Stimulated activated CD8-positive, alpha-beta memory T cell treated with anti-CD3 and anti-CD28 coated beads, Interleukin-4, amount 100 ng/mL, for 1 hour (primary cell): ENCODE measurements at places on chromosomes 2 and 18.

DNA sequence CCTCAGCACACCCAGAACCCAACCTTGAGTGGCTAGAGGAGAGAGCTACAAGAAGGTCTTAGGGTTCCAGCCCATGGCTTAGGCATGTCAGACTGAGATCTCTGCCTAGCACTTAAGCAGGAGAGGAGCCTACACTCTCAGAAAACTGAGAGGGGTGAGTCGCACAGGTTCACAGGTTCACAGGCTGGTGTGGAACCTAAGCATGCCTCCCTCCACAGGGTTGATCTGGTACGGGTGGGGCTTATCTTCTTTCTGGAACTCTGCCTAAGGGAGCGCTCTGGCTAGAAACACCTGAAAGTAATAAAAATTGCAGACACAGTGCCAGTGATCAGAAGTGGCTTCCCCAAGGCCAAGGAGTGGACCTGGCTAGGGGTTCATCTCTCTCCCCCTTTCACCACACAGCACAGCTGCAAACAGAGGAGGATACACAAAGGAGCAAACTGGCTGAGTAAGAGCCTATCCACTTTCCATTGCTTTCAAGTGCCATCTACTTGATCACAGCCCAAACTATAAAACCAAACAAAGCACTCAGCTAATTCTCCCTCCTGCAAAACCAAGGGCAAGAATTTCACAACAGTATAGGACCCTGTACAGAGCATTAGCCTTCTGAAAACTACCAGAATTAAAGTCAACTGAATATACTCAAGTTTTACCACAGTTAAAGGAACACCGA lies 481.9 kb upstream of the SETBP1 start:
- DNase-seq: no peak

- DNase-seq: no peak
These were observed 52.4 kb downstream of the NRXN1 start for GRCh38 chr2:50979495-50979894.

- DNase-seq: no peak
These were observed 491.8 kb downstream of the KCNJ3 start for GRCh38 chr2:155190342-155190741.

- DNase-seq: no peak
These were observed 221.3 kb downstream of the FHOD3 start for GRCh38 chr18:36518839-36519238.

DNA sequence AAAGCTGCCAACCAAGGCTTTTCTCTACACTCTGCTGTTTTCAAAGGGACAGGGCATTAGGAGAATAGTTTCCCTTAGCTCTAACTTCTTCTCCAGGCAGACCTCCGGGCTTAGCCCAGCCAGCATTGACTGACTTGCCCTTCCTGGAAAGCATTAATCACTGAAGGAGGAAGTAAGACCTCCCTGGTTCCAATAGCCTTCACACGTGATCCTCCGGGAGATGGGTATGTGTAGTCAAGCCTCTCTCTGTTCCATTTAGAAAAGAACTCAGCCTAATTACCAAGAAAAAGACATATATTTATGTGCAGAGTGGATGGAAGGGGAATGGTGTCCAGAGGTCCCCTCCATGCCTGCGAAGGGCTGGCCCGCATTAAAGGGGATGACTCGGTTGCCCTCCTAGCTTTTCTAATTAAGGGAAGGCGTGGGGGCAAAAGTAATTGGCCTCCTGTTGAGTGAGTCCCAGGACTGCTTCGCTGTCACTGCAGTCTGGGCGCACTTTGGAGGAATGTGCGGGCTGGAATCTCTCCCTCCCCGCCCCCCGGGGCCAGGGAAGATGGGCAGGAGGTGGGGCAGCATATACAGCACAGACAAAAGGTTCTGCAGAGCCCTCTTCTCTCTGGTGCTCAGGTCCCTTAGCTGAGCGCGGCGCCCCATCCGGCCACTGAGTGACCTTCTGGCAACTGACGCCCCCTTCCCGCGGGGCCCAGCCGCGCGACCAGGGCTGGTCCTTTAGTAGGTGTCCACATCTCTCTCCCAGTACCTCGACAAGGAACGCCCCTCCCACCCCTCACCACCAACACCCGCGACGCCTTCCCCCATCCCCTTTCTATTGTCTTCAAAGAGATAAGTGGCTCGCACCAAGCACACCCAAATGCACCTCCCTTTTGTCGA lies 686.0 kb downstream of the NRXN1 start:
- DNase-seq: no peak

DNA sequence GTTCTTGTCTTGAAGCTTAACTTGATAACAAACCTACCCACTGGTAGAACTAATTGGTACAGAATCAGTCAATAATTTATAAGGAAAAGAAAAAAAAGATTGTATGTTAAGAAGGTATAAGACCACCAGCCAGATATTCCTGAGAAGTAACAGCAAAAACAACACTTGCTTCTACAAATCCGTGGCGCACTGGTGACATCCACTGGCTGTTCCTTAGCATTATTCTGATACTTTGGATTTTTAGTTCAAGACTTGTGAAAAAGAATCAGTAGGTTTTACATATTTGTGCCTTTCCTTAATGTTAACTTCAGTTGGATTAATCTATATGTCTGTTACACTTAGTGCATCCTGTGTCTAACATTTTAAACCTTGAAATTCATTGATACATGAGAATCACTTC lies 141.8 kb downstream of the GRB14 start:
- no peak for DNase-seq

- DNase-seq: no peak
These were observed 37.9 kb downstream of the LCLAT1 start for GRCh38 chr2:30484995-30485394.

GRCh38 chr2:236501026-236501425 lies 68.6 kb upstream of the ACKR3 start:
- no peak for DNase-seq

DNA sequence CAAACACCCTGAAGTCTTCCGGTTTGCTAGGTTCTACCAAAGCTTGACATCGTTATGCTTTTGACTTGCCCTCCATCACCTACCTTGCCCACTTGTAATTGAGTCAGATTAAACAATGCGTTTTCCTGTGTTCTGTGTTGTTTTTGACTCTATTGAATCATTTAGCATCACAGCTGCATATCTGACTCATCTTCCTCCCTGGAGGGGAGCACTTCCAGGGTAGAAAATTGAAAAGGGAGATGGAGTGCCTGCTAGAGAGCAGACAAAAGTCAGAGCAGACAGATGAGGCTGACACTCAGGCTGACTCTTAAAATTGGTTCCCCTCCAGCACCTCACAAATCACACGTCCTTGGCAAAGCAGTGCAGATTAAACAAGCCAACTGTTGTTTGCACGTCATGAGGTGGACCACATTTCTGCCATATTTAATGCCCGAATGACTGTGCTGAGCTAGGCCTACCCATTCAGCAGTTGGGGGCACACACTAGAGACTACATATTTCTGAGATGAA lies 2.2 kb downstream of the MPP4 start:
- DNase-seq: no peak

DNA sequence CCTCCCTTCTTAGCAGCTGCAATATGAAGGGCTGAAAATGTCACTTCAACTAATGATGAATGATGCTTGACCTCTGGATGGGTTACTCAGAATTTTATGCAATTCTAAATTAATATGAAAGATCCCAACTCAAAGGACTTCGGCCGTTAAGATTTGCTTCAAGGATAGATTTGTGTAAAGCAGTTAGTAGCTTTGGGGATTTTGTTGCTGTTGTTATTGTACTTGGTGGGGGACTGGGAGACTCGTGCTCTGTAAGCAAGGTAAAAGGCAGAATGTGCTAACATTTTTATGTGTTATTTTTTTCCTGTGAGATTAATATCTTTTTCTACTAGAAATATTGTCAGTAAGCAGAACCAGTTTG lies 478.8 kb downstream of the ARHGAP15 start:
- DNase-seq: no peak

- DNase-seq: no peak
These were observed 395.0 kb upstream of the NRP2 start for GRCh38 chr2:205287316-205287715.

GRCh38 chr2:53210538-53210937 lies 557.1 kb upstream of the CHAC2 start:
- no peak for DNase-seq

DNA sequence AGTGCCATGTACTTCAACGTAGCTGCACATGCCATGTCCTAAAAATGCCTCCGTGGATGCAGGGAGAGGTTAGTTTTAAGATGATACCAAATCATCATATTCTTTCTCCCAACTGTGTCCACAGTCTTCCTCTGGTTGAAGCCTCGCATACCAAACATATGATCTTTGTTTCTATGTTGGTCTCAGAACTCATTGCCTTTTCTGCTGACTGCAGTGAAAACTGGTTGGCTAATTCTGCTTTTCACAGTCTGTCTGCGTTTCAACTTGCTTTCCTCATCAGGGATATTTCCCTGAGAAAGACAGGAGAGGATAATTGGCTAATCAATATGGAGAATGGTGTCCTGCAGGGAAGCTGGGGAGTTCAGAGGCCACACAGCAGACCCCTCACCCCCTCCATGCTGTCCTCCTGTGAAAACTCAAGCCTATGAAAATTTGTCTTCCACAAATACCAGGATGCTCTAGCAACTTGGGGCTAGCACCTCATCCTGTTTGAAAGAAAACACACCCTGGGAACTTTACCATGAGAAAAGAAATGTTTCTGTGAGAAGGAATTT lies 192.2 kb upstream of the PXDN start:
- DNase-seq: no peak

GRCh38 chr2:8566155-8566670 lies 115.6 kb upstream of the ID2 start:
- DNase-seq: no peak

DNA sequence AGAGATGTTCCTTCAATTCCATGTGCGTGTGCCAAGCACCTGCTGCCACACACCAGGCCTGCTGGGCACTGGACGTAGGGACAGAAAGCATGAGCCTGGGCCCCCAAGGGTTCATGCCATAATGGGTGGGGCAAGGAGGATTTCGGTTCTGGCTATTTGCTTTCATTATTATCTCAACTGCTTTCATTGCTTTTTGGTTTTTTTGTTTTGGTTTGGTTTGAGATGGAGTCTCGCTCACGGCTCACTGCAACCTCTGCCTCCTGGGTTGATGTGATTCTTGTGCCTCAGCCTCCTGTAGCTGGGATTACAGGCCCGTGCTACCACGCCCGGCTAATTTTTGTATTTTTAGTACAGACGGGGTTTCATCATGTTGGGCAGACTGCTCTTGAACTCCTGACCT lies 57.2 kb downstream of the SF3B1 start:
- no peak for DNase-seq

DNA sequence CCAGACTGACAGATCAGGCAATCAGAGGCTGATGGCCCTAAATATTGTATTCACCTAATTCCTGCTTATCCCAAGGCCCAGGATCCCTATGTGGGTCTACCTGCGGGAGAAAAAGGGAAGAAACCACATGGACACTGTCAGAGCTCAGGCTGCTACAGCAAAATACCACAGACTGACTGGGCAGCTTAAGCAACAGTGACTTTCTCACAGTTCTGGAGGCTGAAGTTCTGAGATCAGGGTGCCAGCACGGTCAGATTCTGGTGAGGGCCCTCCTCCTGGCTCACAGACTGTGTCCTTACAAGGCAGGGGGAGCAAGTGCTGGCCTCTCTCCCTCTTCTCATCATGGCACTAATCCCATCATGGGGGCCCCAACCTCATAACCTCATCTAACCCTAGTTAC lies 181.7 kb downstream of the TMEM163 start:
- no peak for DNase-seq

DNA sequence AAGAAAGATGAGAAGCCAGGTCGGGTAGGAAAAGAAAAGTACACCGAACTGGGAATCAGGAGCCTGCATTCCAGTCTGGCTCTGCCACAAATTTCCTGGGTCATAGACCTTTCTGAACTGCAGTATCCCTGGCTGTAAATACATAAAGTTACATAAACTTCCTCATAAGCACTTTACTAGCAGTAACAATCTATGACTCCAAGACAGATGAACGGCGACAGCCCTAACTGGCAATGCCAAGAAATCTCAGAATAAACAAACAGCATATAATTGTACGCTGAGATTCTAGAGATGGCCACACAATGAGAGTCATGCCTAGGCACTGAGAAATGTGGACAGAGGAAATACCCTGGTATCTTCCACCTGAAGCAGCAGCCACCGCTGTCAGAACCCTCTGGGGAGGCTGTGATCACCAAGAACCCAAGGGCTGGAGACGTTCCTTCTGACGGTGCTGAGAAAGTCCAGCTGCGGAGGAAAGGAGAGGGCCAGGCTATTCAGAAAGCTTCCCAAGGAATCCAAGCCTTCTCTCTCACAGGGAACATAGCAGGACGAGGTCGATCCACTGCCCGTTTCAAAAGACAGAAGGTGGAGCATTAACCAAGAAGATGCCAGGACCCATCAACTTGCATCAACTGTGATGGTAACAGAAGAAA lies 89.3 kb upstream of the SLC66A3 start:
- DNase-seq: no peak

GRCh38 chr2:196660244-196660643 lies 20.7 kb downstream of the CCDC150 start:
- DNase-seq: no peak

DNA sequence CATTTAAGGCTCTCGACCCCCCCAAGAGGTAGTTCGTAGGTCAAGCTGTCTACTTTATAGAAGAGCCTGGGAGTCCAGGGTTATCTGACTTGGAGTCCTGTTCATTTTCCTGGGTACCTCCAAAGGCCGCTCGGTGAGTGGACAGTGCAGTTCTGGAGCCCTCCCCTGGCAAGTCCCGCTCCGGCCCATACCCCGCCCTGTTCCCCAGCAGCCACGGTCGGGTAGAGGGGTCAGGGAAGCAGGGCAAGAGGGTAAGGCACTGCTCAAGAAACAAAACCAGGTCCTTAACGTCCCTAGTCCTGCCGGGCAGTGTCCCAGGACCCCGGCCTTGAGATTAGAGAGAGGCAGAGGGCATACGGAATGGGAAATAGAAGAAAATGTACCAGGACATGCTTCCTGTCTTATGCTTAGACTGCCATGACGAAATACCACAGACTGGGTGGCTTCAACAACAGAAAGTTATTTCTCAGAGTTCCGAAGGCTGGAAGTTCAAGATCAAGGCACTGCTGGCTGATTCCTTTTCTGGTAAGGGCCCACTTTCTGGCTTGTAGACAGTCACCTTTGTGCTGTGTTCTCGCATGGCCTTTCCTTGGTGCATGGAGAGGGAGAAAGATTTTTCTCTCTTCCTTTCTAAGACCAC lies 5.4 kb upstream of the HPCAL1 start:
- no peak for DNase-seq

DNA sequence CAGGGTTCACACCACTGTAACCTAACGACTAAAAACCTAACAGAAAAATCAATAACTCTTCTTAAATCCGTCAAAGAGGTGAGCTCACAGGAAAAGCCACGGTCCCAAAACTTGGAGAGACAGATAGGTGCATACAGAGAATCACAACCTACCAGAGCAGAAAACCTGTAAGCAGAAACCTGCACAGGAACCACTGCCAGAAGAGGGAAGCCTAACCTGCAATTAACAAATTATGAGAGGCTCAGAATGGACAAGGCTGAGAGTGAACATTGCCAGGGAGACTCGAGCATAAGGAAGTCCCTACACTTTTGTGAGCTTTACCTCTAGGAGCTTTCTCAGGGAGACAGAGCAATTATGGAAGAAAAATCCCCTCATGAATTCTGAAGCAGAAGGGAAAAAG lies 156.2 kb upstream of the NETO1 start:
- DNase-seq: no peak
